HEK293T (cell line): ENCODE measurements at places on chromosomes 11 and 22.

GRCh38 chr11:59040607-59041006 lies 45.5 kb upstream of the GLYATL1B start:
- DNase-seq: no peak

DNA sequence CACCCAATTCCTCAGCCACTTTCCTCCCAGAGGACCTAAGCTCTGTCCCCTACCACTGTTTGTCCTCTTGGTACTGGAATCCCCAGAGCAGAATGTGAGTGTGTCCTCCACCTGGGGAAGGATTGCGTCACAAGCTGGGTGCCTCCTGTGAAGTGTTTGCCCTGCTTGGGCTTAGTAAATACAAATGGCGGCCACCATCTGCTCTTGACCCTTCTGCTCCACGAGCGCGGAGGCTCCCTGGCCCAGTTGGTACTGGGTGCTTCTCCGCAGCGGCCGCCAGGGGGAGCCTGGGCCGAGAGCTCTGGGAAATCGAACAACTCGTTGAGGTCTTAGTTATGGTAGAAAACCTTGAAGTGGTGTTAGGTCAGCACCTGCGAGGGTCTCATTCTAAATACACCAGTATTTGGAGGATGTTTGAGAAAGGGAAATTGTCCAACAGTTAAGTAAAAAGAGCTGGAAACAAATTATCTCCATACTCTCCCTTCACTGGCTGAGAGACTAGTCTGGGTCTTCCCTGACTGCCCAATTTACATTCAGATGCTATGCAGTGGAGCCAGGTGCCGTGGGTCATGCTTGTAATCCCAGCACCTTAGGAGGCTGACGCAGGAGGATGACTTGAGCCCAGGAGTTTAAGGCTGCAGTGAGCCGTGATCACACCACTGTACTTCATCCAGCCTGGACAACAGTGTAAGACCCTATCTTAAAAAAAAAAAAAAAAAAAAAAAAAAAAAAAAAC lies 74.6 kb upstream of the TEAD1 start:
- DNase-seq: peak; percentile 70

GRCh38 chr22:49991907-49992533 lies 20.5 kb downstream of the IL17REL start:
- DNase-seq: no peak

GRCh38 chr22:17684245-17684644 lies 45.7 kb downstream of the BCL2L13 start:
- no peak for DNase-seq

GRCh38 chr22:32080904-32081303 lies 37.8 kb downstream of the SLC5A1 start:
- peak; percentile 71 for DNase-seq

DNA sequence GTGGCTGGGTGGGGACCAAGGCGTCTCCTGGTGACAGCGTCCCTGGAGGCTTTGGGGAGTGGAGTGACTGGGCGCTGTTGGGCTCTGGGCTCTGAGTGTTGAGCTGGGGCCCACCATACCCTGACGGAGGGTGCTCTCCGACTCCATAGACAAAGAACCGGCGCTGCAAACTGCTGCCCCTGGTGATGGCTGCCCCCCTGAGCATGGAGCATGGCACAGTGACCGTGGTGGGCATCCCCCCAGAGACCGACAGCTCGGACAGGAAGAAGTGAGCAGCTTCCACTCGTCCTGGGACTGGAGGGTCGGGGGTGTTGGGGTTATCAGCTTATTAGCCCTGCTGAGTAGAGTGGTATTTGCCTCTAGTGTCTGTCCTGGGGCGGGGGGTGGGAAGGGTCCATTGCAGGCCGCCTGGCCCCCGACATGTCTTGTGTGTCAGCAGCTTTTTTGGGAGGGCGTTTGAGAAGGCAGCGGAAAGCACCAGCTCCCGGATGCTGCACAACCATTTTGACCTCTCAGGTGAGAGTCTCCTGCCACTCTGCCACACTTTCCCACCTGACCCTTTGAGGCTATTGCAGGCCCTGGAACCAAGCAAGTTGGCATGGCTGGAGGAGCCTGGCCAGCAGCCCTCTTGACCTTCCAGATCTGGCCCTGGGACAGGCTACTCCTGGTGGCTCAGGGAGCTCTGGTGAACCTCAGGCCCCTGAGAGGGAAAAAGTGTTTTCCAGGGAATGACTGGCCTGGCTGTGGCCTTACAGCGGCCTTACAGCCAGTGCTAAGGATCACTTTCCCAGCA lies 7.6 kb downstream of the CLDN5 start:
- DNase-seq: no peak
